ENCODE measurements at places on chromosomes 13 and 19.

DNA sequence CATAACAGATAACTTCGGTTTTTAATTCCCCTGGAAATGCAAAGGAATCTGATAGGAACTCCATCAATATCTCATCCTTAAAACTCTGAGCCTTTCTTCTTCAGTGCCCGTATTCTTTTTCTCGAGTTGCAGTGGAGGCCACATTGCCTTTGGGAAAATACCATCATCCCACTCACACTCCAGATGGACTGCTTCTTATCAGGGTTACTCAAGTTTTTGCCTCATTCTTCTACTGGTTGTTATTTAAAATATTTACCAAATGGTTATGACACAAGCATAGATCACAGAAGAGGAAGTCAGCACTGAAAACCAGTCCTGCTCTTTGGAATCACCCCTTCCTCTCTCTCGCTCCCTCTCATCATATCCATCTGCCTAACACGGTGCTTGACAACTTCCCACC, 1020.5 kb upstream of the SLC10A2 start:
- DNase-seq, result no peak

DNA sequence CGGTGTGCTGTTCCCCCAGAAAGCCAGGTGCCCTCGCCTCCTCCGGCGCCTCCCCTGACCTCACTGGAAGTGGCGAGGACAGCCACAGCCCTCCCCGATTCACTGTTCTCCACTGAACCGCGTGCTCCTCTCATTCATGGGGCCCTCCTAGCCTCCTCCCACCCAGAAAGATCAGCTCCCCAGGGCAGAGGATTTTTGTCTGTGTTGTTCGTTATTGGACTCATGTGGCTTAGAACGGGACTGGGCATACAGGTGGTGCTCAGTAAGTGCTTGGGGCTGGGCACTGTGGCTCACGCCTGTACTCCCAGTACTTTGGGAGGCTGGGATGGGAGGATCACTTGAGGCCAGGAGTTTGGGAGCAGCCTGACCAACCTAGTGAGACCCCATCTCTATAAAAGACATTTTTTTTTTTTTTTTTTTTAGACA, 3.8 kb downstream of the PRTN3 start:
- no peak for DNase-seq

- no peak for DNase-seq
Observed at GRCh38 chr13:43963726-43964125, 84.0 kb downstream of the LACC1 start.

GRCh38 chr13:105464249-105464648, 1071.2 kb downstream of the EFNB2 start:
- DNase-seq, result no peak

- no peak for DNase-seq
Observed at GRCh38 chr13:46304546-46304945, 82.5 kb downstream of the RUBCNL start.

GRCh38 chr13:45575146-45575829, 40.3 kb downstream of the ERICH6B start:
- DNase-seq, result no peak

GRCh38 chr13:71368336-71368735, 498.7 kb downstream of the DACH1 start:
- DNase-seq, result no peak

- no peak for DNase-seq
Observed at GRCh38 chr13:48715977-48716376, 62.2 kb downstream of the CYSLTR2 start.

- no peak for DNase-seq
Observed at GRCh38 chr19:48685583-48685982, 10.2 kb upstream of the FUT2 start.

- no peak for DNase-seq
Observed at GRCh38 chr19:51143486-51143885, 1.4 kb downstream of the SIGLEC7 start.

- no peak for DNase-seq
Observed at GRCh38 chr19:39788244-39788643, 9.6 kb downstream of the LEUTX start.

- DNase-seq, result no peak
Observed at GRCh38 chr19:30679153-30679702, 307.0 kb downstream of the ZNF536 start.

DNA sequence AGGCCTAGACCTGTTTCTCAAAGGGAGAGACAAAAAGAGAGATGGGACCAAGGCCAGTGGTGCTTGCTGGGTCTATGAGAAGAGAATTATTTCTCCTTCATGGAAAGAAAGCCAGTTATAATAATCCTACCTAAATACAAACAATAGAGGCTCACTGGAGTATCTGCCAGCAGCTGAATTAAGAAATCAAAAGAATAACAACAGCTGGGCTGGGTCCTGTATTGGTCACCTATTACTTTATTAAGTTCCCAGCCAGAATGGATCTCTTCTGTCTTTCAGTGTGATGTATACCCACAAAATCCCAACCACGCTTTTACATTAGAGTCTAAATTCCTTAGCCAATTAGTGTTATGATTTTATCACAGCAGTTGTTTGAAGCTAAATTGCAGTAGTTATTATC, 297.8 kb upstream of the DACH1 start:
- no peak for DNase-seq

DNA sequence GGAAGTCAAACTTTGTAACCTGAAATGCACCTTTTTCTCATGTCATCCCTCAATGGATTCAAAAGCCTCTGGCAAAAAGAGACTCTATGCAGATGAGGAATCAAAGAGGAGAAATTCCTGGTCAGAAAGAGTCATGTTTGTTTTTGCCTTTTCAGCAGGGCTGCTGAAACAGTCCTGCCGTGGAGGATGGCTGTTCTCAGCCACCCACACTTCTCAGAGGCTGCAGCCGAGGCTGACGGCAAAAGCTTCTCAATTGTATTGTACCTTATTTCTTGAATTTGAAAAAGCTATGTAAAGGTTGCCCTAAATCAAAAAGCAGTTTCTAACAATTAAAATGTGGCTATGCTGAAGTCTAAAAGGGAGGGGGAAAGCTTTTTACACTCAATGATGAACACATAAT, 385.3 kb downstream of the KCTD12 start:
- DNase-seq, result no peak

- DNase-seq, result no peak
Observed at GRCh38 chr13:86445672-86446071, 646.5 kb upstream of the SLITRK6 start.

Measured in C1 segment of cervical spinal cord (tissue), 14 donors.